ENCODE measurements at places on chromosomes 2 and 18. TPM values are rescaled to one million over a fixed set of nuclear protein-coding genes. Genes with fewer than 3 reads are reported as not detected.

HOXD11 gene
- polyA plus RNA-seq = 5.8 TPM

STPG4 gene
- polyA plus RNA-seq = not detected

CXCR1 gene
- not detected for polyA plus RNA-seq

LRRTM4 gene
- polyA plus RNA-seq = not detected

TBR1 gene
- not detected for polyA plus RNA-seq

SLC16A14 gene
- polyA plus RNA-seq = 1.5 TPM
